Astrocyte of the hippocampus (primary cell): ENCODE measurements at places on chromosomes 1 and 21.

DNA sequence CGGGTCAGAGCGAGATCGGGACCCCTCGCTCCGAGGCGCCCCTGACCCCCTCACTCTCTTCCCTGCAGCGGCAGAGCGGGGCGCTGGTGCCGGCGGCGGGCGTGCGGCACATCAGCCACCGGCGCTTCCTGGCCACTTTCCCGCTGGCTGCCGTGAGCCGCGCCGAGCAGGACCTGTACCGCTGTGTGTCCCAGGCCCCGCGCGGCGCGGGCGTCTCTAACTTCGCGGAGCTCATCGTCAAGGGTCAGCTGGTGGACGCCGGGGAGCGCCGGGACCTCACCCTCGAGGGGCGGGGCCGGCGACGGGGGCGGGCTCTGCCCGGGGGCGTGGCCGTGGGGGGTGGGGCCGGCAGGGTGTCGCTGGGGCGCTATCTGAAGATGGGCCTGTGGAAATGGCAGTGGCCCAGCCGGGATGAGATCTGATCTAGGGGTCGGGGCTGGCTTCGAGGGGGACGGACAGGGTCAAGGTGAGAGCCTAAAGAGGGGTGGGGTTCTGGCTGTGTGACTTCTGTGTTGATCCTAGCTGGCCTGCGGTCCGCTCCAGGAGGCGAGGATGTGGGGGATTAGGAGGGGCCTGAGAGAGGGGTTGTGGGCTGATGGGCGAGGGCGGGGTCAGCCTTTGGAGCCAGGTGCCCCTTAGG lies 23.6 kb downstream of the PTPRU start:
- DNase-seq: peak; percentile 79

GRCh38 chr1:22665752-22666151 lies 12.7 kb downstream of the C1QB start:
- DNase-seq: peak; percentile 70

DNA sequence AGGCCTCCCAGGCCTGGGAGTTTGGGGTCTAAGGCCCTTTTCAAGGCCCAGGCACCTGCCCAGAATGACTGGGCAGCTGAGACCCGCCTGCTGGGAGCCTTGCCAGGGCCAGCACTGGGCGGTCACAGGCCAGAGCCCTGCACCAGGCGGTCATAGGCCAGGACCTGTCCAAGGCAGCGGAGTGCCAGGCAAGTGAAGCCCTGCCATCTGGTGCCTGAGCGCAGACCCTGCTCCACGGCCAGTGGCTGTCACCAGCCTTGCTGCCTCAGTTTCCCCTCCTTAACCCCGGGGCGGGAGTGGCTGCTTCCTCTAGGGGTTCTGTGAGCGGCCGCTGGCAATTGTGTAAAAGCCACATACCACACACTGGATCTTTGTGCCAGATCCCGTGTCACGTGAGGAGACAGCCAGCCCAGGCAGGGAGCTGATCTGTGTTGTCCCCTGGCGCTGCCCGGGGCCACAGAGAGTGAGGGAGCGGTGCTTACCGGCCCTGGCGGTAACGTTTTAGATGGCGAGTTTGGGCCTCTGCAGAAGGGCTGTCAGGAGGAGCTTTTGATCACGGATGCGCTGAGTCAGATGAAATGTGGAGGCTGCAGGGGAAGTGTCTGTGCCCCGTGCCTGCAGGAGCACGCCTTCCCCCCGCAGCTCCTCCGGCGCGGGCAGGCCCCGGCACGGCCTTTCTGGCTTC lies 4.6 kb downstream of the COL18A1 start:
- peak; percentile 28 for DNase-seq

DNA sequence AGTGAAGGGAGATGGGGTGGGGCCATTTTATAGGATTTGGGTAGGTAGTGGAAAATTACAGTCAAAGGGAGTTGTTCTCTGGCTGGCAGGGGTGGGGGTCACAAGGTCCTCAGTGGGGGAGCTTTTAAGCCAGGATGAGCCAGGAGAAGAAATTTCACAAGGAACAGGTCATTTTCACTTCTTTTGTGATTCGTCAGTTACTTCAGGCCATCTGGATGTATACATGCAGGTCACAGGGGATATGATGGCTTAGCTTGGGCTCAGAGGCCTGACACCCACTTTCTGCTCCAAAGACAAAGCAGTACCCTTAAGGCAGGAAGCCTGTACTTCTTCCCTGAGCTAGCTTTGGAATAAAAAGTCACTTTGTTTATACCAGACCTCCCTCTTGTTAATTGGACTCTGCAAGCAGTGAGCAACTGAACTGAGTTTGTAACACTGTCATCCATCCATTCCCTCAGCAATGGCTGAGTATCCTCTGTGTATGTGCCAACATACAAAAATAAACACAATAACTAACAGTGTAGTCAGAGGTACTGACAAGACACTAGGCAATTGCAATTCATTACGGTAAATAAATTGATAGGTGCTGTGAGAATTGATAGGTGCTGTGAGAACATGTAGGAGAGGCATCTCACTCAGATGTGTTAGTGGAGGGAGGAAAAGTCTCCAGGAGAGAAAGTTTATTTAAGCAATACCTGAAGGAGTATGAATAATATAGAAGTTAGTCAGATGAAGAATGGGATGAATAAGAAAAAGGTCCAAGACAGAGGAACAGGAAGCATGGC lies 14.7 kb upstream of the RGS2 start:
- DNase-seq: no peak

- DNase-seq: no peak
Measured at GRCh38 chr1:243748227-243748626, 101.8 kb downstream of the AKT3 start.

GRCh38 chr1:217881607-217882332 lies 250.6 kb downstream of the SPATA17 start:
- DNase-seq: no peak

DNA sequence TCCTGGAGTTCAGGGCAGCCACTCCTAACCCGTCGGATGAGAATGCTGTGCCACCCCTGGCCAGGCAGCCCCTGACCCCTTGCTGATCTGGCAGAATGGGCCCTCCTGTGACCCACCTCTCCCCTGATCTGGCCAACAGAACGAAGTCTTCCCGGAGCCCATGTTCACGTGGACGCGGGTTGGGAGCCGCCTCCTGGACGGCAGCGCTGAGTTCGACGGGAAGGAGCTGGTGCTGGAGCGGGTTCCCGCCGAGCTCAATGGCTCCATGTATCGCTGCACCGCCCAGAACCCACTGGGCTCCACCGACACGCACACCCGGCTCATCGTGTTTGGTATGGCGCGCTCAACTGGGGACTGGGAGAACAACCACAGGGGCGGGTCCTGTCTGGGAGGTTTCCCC lies 104.1 kb upstream of the KLHDC7A start:
- no peak for DNase-seq
